Neural progenitor cell (in vitro differentiated cells): ENCODE measurements at places on chromosomes 4 and X.

DNA sequence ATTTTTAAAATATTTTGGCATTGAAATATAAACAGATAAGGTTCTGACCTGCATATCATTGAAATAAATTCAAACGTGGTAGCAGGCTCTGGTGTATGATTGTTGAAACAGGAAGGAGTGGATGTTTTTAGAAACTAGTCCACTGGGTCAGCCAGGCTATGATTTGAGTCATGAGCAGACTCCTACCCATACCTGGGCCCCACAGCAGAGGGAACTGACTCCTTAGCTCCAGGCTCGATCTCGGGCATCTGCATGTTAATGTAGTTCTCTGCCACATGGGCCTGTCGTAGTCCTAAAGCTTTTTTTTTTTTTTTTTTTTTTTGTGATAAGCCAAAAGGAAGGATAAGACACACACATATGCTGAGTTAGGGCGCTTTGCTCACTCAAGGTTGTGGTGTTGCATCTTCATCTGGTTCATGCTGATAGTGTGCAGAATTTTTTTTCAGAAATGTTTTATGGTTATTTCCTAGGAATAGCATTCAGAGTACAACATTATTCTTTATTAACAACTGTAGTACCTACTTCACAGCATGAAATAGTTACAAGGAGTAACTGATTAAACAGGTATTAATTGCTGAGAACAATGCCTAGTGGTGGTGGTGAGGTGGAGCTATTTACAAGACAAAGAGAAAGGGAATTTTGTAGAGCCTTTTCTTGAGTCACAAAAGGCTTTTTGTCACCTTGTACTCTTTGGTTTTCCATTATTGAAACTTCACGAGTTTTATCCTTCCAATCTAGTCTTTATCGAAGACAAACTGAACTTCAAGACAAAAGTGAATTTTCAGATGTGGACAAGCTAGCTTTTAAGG, 27.3 kb downstream of the OFD1 start:
- peak; percentile 30 for DNase-seq

DNA sequence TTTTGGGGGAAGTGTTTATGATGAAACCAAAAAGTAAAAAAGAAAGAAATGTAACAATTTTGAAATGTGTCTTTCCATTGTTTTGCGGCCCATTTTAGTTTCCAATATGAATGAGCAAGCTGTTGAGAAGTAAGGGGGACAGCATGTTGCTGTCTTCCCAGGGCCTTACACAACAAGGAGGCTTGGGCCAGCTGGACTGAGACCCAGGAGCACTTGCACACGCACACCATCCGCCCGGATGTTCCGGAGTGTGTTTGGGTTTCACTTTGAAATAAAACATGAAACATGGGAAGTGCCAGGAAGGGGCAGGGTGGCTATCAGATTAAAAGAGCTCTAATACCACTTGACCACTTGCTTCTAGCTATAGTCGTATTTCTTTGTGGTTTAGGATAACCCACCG, 144.4 kb downstream of the NHS start:
- no peak for DNase-seq

- DNase-seq: no peak
Measured at GRCh38 chrX:15973946-15974345, 119.3 kb upstream of the AP1S2 start.

DNA sequence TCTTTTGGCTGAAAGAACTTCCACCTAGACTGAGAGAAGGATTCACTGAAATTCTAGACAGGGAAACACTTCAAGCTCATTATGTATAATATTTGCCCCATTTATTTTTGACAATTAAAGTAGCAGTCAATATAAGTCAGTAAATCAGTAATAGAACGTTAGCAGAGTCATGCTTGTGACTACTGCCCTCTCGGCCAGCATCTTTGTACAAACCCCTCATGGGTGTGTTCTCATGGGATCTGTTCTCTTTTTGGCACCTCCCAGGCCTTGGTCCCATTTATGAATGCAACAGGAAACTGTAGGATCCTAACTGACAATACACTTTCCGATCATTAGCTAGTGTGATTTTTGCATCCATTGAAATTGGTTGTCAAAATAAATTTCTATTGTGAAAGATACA, 2.9 kb downstream of the MSL3 start:
- DNase-seq: no peak

DNA sequence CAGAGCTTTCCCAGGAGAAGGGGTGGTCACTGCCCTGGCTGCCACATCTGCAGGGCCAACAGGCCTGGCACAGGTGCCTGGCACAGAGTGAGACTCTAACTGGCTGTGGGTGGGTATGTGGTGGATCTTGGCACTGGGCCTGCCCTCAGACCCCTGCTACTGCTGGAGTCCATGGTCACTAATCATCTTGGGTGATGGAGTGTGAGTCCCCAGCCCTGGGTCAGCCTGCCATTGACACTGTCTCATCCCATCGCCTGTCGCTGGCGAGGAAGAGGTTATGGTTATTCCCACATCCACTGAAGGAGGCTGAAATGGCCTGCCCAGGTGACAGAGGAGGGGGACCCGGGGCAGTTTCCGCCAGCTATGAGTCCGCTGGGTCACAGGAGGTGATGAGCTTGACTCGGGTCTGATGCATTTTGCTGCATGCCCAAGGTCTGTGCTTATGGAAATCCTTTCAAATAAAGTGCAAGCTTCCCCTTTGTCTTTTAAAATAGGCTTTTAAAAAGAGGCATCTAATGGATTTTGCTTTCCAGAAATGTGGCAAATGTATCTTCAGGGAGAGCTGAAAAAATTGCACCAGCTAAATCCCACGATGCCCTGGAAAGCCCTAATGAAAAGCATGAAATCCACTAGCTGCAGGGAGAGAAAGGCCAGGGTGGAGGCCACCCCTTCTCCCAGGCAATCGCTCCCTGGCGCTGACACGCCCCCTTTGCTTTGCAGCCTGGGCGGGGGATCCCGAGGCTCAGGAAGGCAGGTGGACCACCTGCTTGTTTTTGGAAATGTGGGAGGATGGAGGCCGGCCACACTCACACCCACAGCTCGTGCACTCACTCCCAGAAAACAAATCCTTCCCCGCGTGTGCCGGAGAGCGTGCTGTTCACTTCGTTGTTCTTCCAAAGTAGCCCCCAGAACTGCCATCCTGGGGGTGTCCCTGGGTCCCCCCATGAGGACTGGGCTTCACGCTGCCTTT, 54.9 kb downstream of the ABLIM2 start:
- no peak for DNase-seq

GRCh38 chr4:176601124-176601523, 191.6 kb downstream of the VEGFC start:
- DNase-seq: no peak

- no peak for DNase-seq
Measured at GRCh38 chr4:20666012-20666860, 34.0 kb upstream of the PACRGL start.
